ENCODE measurements at places on chromosomes 7 and 10. TPM values are rescaled to one million over a fixed set of nuclear protein-coding genes. Genes with fewer than 3 reads are reported as not detected.

DNA sequence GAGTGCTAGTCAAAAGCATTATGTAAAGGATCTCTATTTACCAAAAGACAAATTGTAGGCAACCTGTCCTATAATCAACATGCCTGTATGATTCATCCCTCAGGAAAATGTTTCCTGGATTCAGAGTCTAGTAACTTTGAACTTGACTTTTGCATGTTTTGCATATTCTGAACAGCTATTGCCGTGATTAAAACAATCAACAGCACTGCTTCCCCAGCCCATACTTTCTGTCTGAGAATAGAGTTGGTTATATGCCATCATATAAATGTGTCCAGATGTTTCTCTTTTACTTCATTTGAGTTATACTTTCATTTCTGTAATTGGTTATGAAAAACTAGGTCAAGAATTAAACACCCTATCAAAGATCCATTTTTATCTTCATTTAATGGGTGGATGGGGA is 83.5 kb downstream of the ZMYND11 start:
- no peak for DNase-seq

DNA sequence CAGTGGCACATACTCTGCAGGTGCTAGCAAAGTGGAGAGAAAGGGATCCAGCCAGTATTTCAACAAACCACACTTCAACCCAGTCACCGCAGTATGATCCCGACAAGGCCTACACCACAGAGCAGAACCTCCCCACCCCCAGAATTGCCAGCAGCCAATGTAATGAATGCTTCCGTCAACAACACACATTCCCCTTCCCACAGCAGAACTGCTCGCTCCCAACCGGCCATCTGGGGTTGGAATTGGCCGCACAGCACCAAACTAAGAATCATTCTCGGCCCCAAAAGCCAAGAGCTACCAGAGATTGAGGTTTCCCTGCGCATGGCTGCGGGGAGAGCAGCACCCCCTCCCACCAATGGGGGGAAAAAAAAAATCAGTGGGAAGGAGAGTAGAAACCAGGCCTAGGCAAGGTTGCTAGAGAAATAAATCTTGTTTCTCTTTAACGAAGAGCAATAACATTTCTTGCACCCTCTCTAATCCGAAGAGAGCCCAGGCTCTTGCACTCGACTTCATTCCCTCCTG is 1.1 kb downstream of the WASL start:
- peak; percentile 93 for DNase-seq

DNA sequence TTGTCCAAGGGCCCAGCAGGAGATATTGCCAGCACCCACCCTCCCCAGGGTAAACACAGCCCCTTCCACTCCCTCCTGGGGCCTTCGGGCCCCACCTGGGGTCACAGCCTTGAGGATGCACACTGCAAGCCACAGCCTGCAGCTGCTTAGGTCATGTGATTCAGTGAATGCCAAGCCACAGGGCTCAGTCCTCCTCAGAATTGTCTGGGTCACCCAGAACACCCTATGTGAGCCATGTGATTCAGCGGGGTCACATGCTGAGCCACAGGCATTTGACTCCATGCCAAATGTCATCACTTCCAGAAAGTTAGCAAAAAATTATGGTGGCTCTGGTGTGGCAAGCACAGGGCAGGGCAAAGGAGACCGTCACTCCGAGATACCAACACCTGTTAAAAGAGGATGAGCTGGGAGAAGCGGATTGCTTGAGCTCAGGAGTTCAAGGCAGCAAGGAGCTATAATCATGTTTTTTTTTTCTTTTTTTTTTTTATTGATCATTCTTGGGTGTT is 17.2 kb upstream of the PSAP start:
- DNase-seq, result peak; percentile 93

DNA sequence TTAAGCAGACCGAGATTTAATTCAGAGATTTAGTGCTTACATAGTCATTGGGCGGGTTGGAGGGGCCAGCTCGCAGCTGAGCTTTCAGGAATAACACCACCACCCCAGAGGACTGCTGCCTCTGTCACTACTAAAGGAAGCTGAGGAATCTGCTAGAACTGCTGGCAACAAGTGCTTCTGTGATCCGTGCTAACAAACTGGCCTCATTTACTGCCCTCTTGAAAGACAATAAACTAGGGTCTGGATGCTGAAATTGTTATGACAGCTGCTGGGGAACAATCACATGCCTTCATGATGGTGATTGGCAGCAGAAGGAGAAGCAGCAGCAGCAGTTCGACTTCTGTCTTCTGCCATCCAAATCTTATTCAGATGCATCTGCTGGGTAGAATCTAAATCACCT is 285.5 kb upstream of the TAC1 start:
- DNase-seq, result peak; percentile 13

- no peak for DNase-seq
Measured at GRCh38 chr7:76280408-76280807, 22.1 kb upstream of the HSPB1 start.

DNA sequence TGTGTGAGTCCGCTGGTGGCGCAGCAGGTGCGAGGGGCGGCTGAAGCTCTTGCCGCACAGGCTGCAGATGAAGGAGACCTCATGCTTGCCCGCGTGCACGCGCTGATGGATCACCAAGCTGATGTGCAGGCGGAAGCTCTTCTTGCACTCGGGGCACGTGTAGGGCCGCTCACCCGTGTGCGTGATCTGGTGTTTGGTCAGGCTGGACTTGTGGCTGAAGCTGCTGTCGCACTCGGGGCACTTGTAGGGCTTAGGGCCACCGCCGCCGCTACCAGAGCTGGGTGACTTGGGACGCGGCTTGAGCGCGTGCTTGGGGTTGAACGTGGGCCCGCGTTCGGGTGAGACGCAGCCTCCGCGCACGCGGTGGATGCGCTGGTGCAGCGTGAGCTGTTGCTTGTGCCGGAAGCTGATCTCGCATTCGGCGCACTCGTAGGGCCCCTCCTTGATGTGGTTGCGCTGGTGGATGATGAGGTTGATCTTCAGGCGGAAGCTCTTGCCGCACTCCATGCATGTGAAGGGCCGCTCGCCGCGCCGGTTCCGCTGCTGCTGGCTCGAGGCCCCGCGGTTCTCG is 28.7 kb downstream of the ZNF777 start:
- DNase-seq, result peak; percentile 50

DNA sequence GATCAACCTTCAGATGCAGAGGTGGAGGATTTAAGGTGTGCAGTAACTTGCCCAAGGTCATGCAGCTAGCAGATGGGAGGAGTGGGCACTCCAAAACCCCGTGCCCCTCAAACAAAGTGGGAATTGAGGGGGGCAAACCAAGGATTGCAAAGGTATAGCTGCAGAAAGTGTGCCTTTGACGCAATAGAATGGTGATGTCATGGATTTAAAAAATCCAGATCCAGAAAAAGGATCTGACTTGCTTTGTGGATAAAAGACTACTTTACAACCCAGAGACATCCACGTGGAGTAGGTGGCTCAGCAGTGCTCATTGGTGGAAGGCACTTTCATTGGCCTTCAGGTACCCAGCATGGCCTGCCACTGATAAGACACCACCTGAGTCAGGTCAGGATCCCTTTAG is 15.7 kb upstream of the ADRB1 start:
- no peak for DNase-seq

GRCh38 chr7:33550979-33551378 is 354.4 kb upstream of the BMPER start:
- no peak for DNase-seq

GRCh38 chr7:668139-668931 is 58.2 kb upstream of the DNAAF5 start:
- peak; percentile 97 for DNase-seq

DNA sequence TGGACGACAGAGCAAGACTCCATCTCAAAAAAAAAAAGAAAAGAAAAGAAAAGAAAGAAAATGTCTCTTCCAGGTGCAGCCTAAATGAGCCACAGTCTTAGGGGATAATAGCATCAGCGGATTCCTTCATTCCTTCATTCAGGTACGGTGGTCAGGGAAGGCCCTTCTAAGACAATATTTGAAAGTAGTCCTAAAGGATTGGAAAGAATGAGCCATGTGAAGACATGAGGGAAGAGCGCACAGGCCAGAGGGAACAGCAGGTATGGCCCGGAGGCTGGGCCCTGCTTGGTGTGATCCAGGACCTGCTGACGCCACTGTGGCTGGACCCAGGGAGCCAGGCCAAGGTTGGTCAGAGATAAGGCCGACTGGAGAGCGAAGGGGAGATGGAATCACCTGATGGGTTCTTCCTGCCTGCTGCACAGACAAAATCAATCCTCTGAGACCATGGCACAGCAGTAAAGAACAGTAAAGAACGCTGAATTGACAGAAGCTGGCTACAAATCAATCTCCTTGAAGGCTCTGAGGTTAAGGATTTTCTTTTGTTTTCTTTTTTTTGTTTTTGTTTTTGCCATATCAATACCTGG is 16.3 kb upstream of the MKRN1 start:
- DNase-seq, result no peak

GRCh38 chr7:106138776-106139175 is 26.7 kb upstream of the SYPL1 start:
- DNase-seq, result no peak

GRCh38 chr7:47391726-47392125 is 190.2 kb downstream of the TNS3 start:
- DNase-seq, result no peak

DNA sequence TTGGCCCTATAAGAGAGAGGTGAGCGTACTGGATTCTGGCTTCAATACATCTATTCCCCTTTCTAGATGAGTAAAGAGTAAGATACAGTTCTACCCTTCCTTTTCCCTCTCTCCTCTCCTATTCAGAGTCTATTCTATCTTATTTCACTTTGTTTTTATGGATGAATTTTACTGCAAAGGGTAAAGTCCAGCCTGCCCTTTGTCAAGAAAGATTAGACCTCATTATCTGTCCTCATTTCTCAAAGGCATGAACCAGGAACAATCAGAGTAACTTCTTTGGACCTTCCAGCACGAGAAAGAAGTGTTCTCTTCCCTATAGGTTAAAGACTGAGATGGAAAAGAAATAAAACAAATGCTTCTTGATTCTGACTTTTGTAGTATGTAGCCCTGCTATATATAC is 239.0 kb downstream of the PRKG1 start:
- no peak for DNase-seq

ERVW-1 gene
- not detected for total RNA-seq

TLL2 gene
- 0.36 TPM for total RNA-seq

STOX1 gene
- 0.29 TPM for total RNA-seq

HOXA13 gene
- 8.0 TPM for total RNA-seq

ZNRF2 gene
- total RNA-seq, result 12.7 TPM
